ENCODE measurements at places on chromosomes 4 and X. TPM values are rescaled to one million over a fixed set of nuclear protein-coding genes. Genes with fewer than 3 reads are reported as not detected.

PNMA5 gene
- polyA plus RNA-seq, result 0.27 TPM

DCAF8L2 gene
- not detected for polyA plus RNA-seq

TLR2 gene
- polyA plus RNA-seq, result 0.55 TPM

TRIM75 gene
- not detected for polyA plus RNA-seq

DNA sequence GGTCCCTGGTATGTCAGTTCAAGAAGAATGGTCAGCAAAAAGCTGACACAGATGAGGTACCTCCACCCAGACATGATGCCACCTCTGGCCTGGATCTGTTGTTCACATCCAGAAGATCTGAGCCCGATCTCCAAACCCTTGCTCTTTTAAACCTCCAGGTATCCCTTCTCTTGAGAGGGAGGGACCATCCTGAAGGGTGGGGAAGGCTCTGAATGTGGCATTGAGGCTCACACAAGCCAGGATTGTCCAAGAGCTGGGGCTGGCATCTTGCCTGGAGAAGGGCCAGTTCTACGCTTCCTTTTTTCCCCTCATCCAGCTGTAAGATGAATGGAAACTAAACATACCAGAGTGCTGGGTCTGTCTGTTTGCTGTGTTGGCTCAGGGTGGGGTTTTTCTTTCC, at the start of gene ITIH6:
Gene ITIH6, minus strand, starts transcription at position 119 of the 400 bp plus-strand sequence. Its CDS starts 45 bp downstream, at position 74.
- no peak for DNase-seq
- no peaks in the 10 kb centered on the region for H3K4me1 ChIP-seq
- no peak within 1 kb of the TSS for H3K27ac ChIP-seq
- H3K27me3 ChIP-seq, result no peaks in the 10 kb centered on the region

Measured in CD4-positive, CD25-positive, alpha-beta regulatory T cell (primary cell).